ENCODE measurements at places on chromosomes 6 and 20.

DNA sequence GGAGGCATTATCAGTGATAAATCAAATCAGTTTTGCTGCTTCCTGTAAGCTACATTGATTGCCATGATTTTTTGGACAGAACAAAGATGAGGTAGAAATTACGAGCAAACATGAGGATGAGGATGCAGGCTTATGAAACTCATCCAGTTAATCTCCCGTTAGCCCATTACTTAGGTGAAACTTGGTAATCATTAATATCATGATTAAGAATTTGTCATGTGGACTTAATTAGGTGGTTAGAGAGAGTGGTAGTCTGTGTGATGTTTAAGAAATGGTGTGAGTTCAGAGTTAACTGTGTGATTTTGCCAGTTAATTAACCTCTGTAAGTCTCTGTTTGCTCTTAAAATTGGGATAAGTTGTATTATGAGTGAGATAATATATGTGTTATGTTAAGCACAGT lies 62.0 kb downstream of the TSPYL4 start:
- DNase-seq: no peak

GRCh38 chr20:10994991-10995700 lies 321.3 kb upstream of the JAG1 start:
- DNase-seq: no peak

DNA sequence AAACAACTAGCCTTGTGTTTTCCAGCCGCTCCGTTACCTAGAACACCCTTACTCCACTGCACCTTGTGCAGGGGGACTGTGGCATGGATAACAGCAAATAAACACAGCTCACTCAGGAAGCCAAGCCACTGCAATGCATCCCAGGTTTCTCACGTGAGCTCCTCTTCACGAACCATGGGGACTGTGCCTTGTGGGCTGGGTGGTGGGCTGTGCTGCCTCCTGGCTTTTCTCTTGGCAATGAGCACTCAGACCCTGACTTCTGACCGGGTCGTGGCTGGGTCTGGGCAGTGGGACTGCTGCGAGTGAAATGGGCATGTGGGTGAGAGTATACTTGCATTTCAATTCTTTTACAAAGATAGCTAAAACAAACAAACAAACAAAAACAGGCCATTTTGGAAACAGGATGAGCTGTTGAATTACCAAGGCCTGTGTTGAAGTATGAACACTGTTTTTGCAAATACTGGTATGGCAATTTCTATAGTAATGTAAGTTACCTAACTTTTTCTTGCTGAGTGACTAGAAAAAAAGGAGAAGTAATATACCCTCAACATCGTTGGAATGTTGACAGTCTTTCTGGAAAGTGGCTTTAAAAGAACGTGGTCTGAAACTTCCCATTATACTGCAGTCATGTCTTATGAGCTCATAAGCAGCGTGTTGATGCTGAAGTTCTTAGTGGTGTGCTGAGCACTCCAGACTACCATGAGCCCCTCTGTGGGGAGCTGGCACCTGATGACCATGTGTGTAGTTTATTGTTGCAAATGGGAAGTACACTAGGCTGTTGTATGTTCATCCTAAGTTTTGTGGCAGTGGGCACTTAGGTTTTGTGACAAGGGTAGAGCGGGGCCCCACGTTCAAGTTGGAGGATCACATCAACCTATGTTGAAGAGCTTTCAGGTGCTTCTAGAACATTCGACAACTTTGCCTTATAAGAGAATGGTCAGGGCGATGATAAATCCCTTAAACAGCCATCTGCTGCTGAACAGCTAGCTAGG lies 120.4 kb downstream of the ARMC2 start:
- no peak for DNase-seq

DNA sequence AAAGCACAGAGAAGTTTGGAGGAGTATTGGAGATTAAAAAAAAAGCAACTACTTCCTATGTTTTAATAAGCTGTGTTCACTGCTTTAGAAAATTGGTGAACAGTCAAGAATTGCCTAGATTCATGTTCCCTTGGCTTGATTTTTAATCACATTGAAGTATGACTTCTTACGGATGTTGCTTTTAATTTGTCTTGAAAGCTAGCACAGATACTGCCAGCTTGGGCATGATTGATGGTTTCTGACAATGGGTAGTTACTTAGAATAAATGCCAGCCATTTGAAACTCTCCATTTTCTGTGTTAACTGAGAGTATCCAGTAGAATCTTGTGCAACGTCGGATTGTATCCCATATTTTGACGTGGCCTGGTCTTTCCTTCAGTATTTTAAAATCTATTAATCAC lies 178.0 kb downstream of the DTNBP1 start:
- no peak for DNase-seq

DNA sequence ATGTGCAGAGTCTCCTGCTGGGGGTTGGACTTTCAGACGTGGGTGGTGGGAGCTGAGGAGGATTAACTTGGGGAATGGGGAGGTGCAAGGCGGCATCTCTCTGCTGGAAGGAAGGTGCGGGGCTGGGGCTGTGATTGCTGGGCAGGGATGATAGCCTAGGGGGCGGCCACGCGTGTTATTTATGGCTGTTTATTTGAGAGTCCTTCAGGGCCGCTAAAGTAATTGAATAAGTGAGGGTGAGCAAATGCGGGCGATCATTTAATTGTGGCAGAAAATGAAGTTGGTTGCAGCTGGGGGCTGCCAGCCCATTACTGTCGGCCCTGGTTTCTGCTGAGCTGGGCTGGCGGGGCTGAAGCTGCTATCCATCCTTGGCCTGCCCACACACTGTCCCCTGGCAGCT lies 7.5 kb upstream of the IP6K3 start:
- no peak for DNase-seq

GRCh38 chr6:56995347-56995902 lies 40.5 kb downstream of the BEND6 start:
- no peak for DNase-seq

- no peak for DNase-seq
Observed at GRCh38 chr6:46357591-46357990, 133.7 kb downstream of the RCAN2 start.

GRCh38 chr6:35258336-35258735 lies 1.2 kb upstream of the ZNF76 start:
- DNase-seq: no peak

GRCh38 chr6:29494131-29494530 lies 6.4 kb upstream of the MAS1L start:
- DNase-seq: no peak

DNA sequence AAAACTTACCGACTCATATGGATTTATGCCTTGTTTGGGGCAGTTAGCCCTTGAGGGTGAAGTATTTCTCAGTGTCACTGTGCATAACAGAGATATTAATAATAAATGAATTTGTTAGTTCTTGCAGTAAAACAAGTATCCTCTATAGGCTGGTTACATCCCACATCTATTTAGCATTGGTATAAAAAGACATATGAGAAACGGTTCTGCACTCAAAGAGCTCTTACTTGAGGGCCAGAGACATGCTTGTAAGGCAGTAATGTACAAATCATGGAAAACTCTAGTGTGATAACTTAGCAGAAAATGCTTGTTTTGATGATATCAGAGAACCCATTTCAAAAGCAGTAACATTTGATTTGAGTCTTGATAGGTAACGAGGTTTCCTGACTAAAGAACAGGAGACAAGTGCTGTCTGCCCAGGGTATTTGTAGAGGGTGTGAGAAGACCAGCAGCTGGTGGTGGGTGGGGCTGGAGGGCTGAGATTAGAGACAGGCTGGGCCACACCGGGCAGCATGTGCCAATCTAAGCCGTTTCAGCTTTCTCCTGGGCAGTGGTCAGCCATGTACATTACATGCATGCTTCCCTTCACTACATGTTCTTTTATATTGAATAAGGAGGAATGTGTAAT lies 46.3 kb downstream of the TULP4 start:
- no peak for DNase-seq

DNA sequence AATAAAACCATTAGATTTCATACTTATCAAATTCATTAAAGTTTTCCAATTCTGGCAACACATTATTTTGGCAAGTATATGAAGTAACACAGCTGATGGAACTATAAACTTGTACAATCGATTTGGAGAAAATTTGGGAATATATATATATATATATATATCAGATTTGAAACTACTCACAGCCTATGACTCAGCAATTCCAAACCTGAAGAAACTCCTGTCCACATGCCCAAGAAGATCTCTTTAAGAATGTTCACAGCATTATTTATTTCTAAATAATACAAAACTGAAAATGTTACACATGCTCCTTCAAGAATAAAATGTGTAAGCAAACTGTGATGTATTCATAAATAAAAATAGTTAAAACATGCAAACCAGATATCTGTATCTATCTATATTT lies 270.1 kb downstream of the TFAP2A start:
- DNase-seq: no peak

DNA sequence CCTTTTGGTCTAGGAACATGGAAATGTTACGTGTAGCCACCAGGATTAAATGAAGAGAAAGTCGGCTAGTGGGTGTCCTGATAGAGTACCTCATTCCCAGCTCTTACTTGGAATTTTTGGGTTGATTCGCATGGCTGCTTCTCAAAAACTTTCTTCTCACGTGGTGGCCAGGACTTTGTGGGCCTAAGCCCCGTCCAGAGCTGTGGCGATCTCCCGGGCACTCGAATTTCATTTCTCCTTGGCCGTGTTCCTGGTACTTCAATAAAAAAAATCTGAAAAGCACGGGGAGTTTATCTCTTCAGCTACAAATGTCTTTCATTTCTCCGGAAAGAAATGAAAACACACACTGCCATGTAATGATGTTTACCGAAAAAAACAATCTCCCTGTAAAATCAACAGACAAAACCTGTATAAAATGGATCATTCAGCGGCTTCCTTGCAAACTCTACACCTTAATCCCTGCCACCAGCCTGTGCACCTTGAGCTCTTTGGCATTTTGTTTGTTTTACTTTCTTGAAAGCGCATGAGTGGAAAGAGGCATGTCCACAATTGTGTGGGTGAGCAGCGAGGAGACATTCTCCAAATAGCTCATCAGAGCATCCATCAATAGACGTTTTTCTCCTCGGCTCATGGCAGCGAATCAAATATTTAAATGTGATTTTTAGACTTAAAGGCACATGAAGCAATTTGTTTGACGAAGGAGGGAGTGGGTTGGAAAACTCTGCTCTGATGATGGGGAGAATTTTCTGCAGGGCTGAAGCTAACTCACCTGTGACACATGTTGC lies 173.1 kb downstream of the TFAP2C start:
- no peak for DNase-seq

- peak; percentile 33 for DNase-seq
Observed at GRCh38 chr6:79713701-79714322, 82.7 kb downstream of the SH3BGRL2 start.

GRCh38 chr6:105509506-105510331 lies 106.8 kb upstream of the PREP start:
- DNase-seq: peak; percentile 13

- DNase-seq: no peak
Observed at GRCh38 chr6:5813625-5814027, 193.1 kb downstream of the NRN1 start.

DNA sequence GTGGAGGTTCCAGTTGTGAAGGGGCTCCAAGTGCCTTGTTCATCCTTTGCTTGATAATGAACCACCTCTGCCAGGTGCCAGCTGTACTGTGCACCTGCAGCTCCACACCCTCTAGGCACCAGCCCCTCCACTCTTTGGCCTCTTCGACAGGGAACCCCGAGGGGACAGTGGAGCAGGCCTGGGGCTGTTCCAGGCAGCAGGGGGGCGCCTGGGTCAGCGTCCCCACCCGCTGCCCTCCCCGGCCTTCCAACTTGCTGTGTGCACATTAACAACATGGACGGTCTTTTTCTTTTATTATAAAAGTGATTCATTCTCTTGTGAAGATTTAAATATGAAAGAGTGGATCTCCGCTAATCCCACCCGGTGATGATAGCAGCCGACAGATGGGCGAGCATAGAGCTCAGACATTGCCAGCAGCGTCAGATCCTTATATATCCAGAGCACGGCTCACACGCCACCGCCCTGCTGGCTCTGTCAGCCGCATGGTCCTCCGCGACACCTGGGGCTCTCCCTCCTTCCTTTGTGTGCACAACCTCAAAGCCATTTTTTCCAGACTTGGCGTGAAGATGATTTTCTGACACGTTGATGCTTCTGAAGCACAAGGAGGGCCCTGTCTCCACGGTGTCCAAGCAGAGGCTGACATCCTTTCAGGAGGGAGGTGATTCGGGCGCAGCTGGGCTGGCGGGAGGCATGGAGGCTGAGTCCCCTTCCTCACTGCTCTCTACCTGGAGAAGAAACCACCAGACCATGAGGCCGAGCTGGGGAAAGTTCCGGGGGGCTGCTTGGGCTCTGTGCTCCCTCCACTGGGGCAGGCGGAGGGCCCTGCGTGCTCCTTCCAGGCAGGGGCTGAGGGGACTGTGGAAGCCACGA lies 22.2 kb upstream of the MRGBP start:
- no peak for DNase-seq

DNA sequence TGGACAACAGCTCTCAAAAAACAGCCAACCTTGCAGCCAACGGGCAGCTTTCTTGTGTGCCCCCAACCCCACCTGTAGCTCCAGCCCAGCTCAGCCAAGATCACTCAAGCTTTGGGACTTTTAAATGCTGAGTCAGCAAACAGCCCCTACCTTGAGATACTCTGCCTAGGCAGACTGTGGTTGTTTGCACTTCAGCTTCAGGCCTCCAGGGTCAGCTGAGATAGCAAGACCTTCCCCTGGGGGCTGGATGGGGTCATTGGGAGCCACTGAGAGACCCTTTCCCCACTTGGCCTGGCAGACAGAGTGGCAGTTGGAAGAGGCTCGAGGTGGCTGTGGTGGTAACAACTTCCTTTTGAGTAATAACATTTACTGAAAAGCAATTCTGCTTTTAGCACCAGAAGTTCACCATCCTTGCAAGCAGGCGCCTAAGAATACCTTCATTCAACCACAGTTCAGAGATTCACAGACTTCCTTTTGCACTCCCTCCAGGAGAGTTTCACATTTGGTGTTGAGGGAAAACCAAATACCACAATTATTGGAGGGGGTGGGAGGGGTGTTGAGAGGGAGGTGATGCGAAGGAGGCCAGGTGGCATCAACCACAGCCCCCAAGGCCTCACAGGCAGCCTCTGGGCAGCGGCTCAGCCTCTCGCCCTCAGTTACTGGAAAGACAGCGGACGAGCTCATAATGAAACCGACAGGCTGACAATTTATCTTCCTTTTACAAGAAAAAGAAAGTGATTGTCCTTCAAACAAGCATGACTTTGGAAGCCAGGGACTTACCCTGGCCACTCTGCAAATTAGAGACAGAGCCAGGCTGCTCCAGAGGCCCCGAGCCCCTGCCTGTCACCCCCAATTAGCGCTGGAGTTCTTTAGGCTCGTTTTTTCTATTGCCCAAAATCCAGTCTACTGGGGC lies 148.1 kb downstream of the CEBPB start:
- peak; percentile 48 for DNase-seq

GRCh38 chr20:38975539-38976120 lies 13.5 kb downstream of the DHX35 start:
- DNase-seq: peak; percentile 52

GRCh38 chr6:131792091-131792496 lies 15.7 kb upstream of the ENPP1 start:
- peak; percentile 67 for DNase-seq

GRCh38 chr6:37947468-37947867 lies 127.9 kb downstream of the ZFAND3 start:
- no peak for DNase-seq

GRCh38 chr6:96499781-96500180 lies 21.8 kb upstream of the UFL1 start:
- DNase-seq: no peak

GRCh38 chr6:170358496-170358895 lies 51.9 kb downstream of the FAM120B start:
- no peak for DNase-seq
